ENCODE measurements at places on chromosomes 12 and 14. TPM values are rescaled to one million over a fixed set of nuclear protein-coding genes. Genes with fewer than 3 reads are reported as not detected.

ITGA7 gene
- total RNA-seq: 36.0 TPM

SIX1 gene
- 6.2 TPM for total RNA-seq

NOVA1 gene
- total RNA-seq: 31.6 TPM

OTUB2 gene
- total RNA-seq: 2.0 TPM

KRT85 gene
- total RNA-seq: not detected

CISTR gene
- not detected for total RNA-seq

GLIPR1L1 gene
- not detected for total RNA-seq

Measured in urinary bladder (tissue), 4 donors.